Fibroblast of skin of right biceps (primary cell): ENCODE measurements at places on chromosomes 3 and 15.

- DNase-seq, result no peak
Measured at GRCh38 chr15:29125382-29126207, 144.0 kb downstream of the NSMCE3 start.

DNA sequence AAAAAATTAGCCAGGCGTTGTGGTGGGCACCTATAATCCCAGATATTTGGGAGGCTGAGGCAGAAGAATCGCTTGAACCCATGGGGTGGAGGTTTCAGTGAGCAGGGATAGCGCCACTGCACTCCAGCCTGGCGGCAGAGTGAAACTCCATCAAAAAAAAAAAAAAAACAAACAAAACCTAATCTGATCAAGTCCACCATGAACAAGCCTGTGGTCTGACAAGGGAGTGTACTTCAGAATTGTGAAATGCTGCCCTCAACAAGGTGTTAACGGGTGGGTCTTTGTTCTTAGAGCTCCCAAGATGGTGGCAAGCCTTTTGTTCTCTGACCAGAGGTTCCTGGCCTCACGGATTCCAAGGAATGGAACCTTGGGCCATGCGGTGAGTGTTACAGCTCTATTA, 24.2 kb upstream of the SLC30A4 start:
- DNase-seq, result no peak

GRCh38 chr3:185114756-185115155, 38.1 kb downstream of the C3orf70 start:
- DNase-seq, result no peak

- peak; percentile 67 for DNase-seq
Measured at GRCh38 chr3:9067352-9067975, 104.2 kb upstream of the RAD18 start.

- DNase-seq, result peak; percentile 95
Measured at GRCh38 chr15:71136159-71136783, 21.0 kb downstream of the THSD4 start.

DNA sequence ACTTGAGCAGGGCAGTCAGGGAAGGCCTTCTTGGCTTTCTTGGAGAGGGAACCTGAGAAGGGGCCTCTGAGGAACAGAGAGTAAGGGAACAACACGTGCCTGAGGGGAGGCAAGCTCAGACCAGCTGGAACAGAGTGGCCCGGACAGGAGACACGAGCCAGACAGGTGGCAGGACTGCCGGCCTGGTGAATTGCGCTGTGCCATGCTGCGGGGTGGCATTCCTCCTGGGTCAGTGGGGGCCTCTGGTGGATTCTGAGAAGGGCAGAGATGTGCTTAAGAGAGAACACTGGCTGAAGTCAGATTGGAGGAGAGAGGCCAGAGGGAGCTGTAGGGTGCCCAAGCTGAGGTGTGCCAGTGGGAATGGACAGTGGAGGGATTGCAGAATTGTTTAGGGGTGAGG, 4.9 kb downstream of the CHAC1 start:
- DNase-seq, result peak; percentile 19

DNA sequence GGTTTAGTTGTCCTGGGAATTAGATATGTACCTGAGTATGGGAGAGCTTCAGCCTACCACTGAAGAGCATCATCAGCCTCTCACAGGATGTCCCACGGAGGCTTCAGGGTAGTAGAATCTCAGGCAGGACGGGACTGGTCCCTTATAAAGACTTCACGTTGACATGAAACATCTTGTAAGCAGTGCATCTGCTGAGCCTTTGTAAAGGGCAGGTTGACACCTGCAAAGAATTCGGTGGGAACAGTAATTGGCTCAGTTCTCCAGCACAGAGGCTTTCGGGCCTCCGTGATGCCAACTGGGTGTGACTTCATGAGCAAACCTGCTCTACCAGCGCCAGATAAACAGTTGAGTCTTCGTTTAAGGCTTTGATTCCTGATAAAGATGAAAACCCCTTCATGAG, 26.9 kb upstream of the AVEN start:
- DNase-seq, result no peak

GRCh38 chr3:134938029-134938525, 143.0 kb downstream of the EPHB1 start:
- no peak for DNase-seq

- no peak for DNase-seq
Measured at GRCh38 chr15:90994059-90994416, 297 bp downstream of the PRC1 start.

DNA sequence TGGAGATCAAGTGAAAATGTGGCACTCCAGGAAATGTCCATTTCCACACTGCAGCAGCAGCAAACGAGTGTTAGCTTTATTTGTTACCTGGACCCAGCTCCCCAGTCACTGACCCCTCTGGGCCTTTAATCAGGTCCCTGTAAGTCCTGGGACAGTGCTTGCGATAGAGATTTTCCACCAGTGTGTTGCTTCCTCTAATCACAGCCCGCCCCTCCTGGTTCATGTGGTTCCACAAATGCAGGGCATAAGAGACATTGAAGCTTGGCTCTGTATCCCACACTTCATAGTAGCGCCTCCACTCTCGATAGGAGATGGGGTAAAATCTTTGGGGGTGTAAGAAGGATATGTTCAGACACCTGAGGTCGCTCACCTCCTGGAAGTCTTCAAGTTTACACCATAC, 8.0 kb downstream of the A4GNT start:
- DNase-seq, result no peak

- no peak for DNase-seq
Measured at GRCh38 chr15:36877796-36878683, 222.3 kb downstream of the MEIS2 start.

- DNase-seq, result no peak
Measured at GRCh38 chr15:66929843-66930402, 135.5 kb upstream of the SMAD3 start.

DNA sequence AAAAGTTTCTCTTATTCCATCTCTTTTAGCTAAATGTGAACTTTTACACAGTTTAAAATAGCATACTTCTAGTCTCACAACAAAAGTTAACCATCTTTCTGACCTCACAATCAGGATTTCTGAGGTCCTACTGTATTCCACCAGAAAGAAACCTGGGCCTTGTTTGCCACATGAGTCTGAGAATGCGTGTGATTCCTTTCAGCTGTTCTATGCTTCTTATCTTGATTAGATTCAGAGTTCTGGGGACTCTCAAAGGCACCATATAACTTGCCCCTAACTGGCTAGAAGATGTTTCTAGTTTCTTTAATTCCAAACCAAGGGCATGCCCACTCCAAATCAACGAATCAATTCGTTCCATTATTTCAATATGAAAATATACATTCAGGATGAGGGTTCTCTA, 131.1 kb downstream of the ATP8B4 start:
- DNase-seq, result no peak

DNA sequence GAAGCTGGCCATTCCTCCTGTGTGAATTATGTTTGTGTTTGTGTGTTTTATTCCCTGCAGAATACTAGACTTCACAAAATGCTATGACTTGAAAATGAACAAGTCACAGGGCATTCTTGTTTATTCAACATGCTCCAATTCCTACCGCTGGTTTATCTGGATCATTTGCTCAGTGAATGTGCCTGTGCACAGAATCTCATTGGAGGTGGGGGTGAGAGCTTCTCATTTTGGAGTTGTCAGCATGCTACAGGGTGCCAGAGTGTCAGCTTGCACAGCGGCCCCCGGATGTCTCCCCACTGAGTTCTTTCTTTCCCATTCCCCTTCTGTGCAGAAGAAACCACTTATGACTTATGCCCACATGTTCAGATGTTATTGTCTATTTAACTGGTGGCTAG, 428.7 kb downstream of the ROBO2 start:
- no peak for DNase-seq

DNA sequence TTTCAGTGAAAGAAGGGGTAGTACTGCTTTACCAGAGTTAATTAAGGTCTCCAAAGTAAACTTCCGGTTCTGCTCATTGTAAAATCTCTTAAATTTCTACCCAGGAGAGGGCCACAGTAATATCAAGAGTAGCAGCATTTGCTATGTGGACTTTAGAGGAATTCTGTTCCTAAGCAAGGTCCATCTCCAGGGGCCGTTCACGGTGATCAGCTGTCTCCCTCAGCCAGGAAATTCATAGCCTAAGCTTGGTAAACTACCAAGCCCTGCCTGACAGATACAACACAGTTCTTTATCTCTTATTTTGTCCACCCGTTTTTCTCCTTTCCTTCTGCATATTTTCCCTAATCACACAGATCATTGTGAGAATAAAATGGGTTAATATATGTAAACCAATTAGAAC, 2.3 kb downstream of the DUT start:
- no peak for DNase-seq

GRCh38 chr3:66401675-66402491, 98.9 kb downstream of the LRIG1 start:
- DNase-seq, result no peak

GRCh38 chr15:39455471-39455991, 125.3 kb upstream of the THBS1 start:
- peak; percentile 91 for DNase-seq

DNA sequence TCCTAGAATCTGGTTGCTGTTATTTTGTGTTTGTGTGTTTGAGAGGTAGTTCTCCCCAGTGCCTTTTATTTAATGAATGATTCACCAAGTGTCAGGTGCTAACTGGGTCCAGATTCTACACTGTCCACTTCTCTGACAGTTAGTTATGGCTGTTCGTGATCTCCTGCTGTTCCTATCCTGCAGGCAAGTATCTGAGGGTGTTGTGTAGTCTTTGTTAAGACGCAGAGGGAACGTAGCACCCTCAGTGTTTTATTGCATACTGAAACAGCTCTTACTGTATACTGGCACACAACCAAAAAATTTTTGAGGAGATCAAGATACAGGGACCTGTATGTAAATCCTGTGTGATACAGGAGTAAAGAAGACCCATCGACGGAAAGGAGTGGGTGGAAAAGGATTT, 1271.3 kb downstream of the ROBO1 start:
- no peak for DNase-seq

DNA sequence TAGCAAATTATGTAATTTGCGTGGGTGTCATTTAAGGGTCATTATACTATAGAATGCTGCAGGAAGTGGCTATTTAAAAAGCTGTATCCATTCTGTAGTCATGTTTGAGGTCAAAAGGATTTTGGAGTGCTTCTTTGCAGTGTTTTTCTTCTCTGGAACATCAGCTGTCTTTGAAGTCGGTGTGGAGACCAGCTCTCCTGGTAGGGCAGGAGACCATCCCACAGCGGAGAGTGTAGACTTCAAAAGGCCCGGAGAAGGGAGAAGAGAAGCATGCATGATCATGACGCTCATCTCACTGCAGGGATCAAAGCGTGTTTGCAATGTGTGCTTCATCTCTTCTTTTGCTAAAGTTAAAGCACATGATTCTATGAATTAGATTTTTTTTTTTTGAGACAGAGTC, 19.9 kb downstream of the PXK start:
- no peak for DNase-seq

DNA sequence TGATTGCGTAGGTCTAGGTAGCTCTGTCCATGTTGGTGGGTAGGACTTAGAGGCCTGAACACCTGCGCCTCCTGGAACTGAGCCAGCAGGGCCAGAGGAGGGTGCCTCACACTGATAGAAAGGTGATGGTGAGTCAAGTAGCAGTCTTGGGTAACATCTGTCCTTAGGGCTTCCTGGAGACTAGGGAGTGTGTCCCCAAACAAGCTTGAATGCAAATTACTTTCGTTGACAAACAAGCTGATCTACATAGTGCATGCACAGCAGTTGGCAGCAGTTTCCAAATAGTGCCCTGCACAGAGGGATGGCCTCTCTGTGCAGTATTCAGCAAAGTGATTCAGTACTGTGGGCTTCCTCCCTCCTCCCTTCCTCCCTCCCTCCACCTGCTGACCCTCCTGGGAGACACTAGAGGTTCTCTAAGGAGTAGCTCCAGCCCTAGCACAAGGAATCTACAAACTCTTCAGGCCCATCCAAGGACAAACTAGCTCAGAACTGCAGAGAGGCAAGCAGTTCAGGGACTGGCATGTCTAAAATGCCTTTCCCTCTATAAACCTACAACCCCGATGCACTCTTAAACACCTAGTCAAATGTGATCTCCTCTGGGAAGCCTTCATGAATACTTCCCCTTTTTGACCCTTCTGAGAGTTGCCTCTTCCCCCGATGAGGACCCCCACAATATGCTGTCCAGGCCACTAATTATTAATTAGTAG, 61.0 kb downstream of the TLE3 start:
- DNase-seq, result no peak

GRCh38 chr15:26635614-26636013, 137.3 kb downstream of the GABRB3 start:
- DNase-seq, result no peak

GRCh38 chr3:7841451-7841850, 660.2 kb upstream of the LMCD1 start:
- no peak for DNase-seq

GRCh38 chr3:155382396-155383042, 89.0 kb upstream of the STRIT1 start:
- DNase-seq, result peak; percentile 65

GRCh38 chr3:140103166-140103565, 168.2 kb downstream of the CLSTN2 start:
- no peak for DNase-seq

DNA sequence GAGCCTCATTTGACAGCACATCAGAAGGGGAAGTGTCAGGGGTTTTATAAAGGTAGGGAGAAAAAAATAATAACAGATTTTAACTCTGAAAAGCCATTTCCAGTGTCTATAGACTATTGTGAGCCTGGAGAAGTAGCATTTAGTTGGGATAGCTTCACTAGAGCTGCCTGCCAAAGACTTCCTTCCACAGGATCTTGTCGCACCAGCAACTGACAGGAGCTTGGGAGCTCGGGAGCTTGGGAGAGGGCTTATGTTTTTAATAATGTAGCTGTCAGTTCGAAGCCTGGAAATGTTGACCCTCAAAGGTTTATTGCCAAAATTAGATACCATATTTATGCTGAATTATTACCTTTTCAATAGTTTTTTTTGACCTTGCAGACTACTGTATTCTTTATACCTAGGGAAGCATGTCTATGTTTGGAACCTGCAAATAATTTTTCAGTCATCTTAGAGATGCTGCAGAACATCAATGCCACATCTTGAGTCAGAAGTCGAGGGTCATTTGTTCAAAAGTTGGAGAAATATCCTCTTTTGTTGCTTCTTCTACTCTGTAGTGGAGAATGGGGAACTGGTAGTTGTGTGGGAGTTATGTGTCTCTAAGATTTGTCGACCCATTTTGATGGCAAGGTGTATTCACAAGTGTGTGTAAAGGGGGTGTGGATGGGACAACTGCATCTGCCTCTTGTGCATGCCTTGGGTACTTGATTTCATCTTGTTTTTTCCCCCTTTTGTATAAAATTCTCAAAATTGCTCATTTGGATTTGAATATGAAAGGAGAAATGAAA, 41.7 kb downstream of the ARPP21 start:
- no peak for DNase-seq

- DNase-seq, result no peak
Measured at GRCh38 chr15:30978328-30978727, 13.1 kb downstream of the MTMR10 start.

GRCh38 chr3:14480207-14481017, 59.7 kb downstream of the GRIP2 start:
- peak; percentile 49 for DNase-seq
